ENCODE measurements at places on chromosomes 13 and 19.

DNA sequence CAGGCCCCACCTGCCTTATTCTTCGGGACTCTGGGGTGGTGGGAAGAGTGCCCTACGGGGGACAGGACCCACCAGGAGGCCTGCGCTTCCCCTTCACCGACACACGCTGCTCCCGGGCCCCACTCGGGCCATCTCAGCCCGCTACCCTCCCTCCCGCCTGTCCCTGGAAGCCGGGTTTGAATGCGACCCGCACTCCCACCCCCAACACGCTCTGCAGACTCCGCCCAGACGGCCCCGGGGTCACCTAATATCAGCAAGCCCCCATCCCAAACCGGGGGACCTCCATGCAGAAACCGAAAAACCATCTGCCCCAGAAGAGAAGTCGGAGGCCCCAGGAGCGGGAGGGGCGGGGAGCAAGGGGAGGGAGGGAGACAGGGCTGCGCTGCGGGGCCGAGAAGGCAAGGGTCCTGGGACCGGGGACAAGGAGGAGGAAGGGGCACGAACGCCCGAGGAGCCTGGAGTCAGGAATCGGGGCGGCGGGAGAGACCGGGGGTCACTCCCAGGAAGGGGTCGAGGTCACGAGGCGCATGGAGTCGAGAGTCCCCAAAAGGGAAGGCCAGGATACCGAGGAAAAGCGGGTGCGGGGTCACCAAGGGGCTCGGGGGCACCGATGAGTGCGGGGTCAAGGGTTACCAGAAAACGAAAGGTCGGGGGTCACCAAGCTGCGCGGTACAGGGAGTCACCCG, 766 bp downstream of the SBNO2 start:
- DNase-seq = no peak

GRCh38 chr13:28129911-28130693, 8.2 kb upstream of the PAN3 start:
- DNase-seq = no peak

GRCh38 chr19:49875857-49876421, 1.2 kb downstream of the AKT1S1 start:
- DNase-seq = no peak

GRCh38 chr13:98470920-98471319, 106.0 kb downstream of the STK24 start:
- no peak for DNase-seq

- no peak for DNase-seq
Observed at GRCh38 chr19:19956434-19957075, 55.8 kb downstream of the ZNF93 start.

- no peak for DNase-seq
Observed at GRCh38 chr19:45123440-45123850, 30.5 kb downstream of the PPP1R37 start.

- DNase-seq = no peak
Observed at GRCh38 chr13:49784886-49785570, 7.5 kb downstream of the KPNA3 start.

DNA sequence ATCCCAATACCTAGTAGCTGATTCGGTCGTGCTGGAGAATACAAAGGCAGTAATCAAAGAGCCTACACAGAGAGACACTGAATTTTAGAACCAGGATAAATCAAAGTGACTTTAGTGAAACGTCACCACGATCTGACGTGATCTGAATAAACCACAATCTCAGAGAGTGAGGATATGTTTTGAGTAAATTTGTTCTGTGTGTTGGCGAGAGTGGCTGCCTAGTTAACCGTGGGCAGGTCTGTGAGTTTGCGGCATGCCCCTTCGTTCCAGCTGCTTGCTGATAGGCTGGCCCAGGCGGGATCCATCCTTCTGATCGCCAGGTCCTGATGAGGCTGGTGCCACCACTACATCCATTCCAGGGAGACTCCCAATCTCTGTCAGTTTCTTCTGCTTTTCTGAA, 40.4 kb downstream of the LRCH1 start:
- DNase-seq = no peak

DNA sequence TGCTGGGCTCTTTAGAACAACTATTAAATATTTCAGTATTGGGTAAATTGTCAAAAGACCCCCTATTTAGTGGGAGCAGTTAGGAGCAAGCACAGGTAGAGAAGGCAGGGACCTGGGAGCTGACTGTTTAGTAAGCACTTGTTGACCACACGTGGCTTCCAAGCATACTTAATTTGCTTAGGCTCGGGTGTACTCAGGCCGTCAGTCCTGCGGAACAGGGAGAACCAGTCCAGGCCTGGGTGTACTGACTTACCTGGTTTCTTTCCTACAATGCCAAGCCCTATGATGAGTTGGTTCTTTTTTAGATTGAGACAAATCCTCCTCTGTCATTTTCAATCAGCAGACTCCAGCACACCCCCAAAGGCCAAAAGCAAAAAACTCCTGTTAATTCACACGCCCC, 90.0 kb downstream of the WDFY2 start:
- DNase-seq = no peak

DNA sequence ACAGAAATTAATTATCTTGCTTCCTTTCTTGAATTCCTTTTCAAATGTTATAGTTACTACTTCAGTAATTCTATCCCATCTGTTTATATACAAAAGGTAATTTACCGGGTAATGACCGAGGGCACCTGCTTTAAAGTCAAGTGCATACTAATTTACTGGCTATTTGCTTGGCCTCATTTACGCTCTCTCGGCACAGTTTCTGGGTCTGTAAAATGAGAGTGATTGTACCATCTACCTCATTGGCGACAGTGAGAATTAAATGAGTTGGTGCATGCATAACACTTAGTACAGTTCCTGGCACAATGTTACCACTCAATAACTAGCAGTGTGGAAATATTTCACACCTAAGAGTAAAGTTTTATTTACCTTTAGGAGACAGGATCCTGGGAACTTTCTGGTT, 111.6 kb downstream of the GGACT start:
- DNase-seq = peak; percentile 75

DNA sequence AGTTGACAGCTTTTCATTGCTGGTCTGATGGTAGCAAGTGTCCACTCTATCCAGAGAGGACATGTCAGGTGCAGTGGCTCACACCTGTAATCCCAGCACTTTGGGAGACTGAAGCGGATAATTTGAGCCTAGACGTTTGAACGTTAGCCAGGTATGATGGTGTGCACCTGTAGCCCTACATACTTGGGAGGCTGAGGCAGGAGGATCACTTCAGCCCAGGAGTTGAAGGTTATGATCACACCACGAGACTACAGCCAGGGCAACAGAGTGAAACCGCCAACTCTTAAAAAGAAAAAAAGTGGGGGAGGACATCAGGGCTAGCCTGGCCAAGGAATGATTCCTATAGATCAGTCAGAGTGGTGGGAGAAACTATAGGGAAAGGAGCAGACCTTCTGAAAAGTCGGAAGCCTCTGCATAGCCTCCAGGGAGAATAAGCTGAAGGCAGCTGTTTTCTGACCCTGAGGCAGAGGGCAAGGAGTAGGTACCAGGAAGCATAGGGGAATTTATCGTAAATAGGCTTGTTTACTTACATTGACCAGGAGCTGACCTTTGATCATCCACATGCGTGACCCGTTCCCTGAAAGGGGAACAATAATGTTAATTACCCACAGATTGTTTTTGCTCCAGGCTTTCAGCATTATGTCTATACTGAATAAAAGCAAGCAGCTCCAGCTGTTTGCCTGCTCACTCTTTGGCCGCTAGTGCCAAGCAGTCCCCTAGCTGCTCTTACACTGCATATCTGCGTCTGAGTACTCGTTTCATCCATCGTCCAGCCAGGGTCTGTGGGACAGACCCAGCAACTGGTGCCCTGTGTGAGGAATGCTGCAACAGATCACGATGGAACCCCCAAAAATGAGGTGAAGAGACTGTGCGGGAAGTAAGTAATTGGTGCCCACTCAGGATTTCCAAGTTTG, 161.6 kb downstream of the RNF17 start:
- no peak for DNase-seq

- DNase-seq = no peak
Observed at GRCh38 chr19:58318297-58318696, 8.5 kb upstream of the ZSCAN22 start.

DNA sequence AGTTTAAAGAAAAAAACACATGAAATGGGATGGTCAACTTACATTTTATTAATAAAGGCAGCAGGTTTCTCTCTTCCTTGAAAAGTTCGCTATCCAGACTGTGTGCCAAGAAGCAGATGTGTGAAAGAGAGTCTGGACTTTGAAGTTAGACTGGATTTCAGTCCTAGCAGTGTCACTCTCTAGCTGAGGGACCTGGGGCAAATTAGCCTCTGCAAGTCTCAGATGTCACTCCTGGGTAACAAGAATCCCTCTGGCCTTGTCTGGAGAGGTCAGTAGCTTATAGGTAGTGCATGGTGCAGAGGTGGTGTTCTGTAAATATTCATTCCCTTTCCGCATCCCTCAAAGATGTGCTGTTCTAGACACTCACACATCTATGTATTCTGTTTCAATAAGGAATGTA, 187.6 kb upstream of the RNF113B start:
- no peak for DNase-seq

GRCh38 chr13:50162001-50162400, 146.8 kb downstream of the KCNRG start:
- no peak for DNase-seq

- DNase-seq = peak; percentile 99
Observed at GRCh38 chr19:3185461-3186159, at the start of gene NCLN. Gene NCLN (plus strand): TSS chr19:3185930. CDS start chr19:3186031, 101 bp downstream.

DNA sequence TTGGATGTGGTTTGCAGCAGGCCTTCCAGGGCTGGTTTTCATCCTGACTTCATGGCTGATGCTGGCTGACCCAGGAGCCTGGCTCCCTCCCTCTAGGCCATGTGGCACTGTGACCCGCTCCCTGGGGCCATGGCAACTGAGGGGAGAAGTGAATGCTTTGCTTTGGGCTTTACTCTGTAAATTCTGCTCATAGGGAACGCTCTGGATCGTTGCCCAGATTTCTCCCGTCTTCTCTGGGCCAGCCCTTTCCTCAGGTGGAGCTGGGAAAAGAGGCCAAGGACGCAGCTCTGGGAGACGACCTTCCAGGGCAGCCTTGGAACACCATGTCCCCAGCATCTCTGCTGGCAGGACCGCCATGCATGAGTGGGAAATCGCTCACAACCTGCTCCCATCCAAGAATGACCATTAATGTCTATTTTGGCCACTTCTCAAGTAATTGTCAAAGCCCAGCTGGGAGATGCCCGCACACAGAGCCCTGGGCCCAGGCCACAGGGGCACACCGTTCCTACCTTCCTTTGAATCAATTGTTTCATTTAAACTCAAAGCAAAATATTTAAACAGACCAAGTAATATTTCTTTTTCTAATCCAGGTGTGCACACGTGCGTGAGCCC, 321.8 kb downstream of the TEX29 start:
- DNase-seq = no peak

DNA sequence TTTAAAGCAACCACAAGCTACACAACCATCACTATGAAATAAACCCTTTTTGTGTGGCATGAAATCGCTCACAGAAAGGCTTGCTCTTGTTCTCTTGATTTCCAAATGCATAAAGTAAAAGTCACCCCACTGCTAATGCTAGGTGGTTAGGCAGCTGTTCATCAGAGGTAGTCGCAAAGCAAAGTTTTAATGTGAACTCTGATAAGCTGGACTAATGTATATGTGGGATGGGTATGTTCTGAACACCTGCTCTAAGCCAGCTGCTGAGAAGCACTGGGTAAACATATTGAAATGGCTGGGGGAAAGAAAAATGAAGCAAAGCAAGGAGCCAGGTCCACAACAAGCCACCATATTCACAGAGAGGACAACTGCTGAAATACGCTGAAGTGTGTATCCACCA, 142.3 kb downstream of the KLF12 start:
- peak; percentile 70 for DNase-seq

DNA sequence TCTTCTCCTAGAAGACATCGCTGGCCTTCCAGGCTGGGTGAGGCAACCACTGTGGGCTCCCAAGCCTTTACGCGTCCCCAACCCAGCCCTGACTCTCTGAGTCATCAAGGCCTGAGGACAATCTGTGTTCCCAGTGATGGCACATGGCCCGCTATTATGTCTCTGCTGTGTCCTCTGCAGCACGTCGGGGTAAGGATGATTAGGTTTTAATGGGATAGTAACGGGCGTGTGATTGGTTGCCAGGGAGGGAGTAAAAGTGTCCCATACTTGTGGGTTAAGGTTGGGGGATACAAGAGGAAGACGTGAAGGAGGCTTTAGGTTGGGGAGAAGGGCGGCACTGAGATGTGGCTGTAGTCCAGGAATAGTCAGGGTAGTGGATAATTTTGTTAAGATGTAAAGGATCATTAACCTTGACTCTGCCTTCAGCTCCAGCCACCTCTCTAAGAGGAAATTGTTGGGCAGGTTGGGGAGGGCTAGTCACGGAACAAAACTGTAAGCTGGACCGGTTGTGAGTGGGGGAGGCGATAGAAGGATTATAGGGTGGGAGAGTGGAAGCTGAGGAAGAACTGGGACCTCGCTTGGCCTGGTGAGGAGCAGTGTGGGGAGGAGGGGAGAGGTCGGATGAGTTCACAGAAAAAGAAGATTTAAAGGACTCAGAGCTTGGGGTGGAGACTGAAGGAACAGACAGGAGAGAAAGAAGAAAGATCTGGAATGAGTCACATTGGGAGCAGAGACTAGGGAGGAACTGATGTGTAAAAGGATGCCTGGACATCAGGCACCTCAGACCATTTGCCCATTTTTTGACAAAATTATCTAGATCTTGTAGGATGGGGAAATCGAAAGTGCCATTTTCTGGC, 27.9 kb upstream of the IGFL1 start:
- no peak for DNase-seq

GRCh38 chr19:4456476-4456842, 1.1 kb downstream of the UBXN6 start:
- no peak for DNase-seq

GRCh38 chr13:42603571-42603970, 29.6 kb downstream of the TNFSF11 start:
- DNase-seq = no peak

- no peak for DNase-seq
Observed at GRCh38 chr13:111597191-111597611, 276.8 kb downstream of the TEX29 start.

DNA sequence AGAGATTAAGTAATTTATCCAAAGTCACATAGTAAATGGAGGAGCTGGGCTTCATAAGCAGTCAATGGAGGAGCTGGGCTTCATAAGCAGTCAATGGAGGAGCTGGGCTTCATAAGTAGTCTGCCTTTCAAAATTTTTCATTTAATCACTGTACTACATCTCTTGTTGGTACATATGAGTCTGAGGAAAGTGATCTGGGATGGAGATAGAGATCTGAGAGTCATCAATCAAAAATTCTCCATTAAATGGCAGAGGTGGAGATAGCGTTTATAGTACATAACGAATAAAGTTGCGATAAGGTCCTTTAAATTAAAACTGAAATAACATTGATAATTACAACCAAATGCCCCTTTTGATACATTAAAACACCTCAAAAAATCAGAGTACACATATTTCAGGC, 189.3 kb downstream of the KLF5 start:
- DNase-seq = no peak

DNA sequence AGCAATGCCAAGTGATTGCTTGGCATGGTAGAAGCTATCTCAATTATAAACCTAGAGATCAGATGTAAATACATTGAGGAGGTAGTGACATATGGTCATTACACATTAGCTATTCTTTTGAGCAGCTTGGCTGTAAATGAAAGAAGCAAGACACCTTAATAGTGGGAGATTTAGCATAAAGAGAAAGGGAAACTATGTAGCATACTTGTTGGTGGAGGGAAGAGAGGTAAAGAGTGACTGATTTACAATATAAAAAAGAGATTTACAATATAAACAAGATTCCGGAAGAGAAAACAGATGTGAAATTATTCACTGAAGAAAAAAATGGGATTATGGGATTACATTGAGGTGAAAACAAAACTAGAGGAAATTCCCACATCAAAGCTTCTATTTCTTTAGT, 2009.6 kb downstream of the OLFM4 start:
- no peak for DNase-seq

- DNase-seq = no peak
Observed at GRCh38 chr13:27024074-27024461, 147.5 kb downstream of the USP12 start.

Data from NCI-H1417 treated with DMSO at 0.1 percent for 48 hours (cell line).